Activated CD4-positive, alpha-beta T cell treated with anti-CD3 and anti-CD28 coated beads for 1 hour (primary cell): ENCODE measurements at places on chromosomes 12 and 14.

DNA sequence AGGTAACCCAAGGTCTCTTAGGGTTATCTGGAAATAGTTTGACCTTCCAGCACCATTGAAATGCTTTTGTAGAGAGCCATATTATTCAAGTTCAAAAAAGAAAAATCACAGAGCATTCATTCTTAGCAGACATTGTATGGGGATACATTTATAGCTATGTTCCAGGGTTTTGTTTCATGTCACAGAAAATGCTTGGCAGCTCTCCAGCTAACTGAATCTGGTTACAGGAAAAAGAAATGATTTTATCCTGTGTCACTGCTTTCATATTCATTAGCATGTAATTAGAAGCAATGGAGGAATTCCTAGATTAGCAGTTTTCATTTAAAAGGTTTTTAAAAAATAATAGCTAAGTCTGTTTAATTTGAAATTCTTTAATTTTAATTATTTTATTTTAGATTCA, 78.9 kb downstream of the SNAPC1 start:
- DNase-seq: no peak

- no peak for DNase-seq
Measured at GRCh38 chr14:74190927-74191575, 48.2 kb upstream of the VSX2 start.

DNA sequence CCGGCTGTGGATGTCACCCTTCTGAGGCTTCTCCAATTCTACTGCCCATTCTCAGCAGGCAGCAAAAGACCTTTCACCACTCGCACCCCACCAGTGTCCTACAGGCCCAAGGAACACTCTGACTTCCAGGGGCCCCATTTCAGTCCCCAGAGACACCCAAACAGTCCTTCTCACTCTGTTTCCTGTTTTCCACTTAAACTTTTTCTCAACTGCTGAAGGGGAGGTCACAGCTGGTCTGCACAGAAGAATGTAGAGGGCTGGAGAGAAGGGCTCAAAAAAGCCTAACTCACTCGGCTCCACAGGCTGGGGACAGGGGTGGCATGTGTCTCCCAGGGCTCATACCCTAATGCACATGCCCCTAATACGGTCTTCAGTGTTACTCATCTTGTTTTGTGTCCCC, 4.2 kb upstream of the DTX1 start:
- DNase-seq: no peak

DNA sequence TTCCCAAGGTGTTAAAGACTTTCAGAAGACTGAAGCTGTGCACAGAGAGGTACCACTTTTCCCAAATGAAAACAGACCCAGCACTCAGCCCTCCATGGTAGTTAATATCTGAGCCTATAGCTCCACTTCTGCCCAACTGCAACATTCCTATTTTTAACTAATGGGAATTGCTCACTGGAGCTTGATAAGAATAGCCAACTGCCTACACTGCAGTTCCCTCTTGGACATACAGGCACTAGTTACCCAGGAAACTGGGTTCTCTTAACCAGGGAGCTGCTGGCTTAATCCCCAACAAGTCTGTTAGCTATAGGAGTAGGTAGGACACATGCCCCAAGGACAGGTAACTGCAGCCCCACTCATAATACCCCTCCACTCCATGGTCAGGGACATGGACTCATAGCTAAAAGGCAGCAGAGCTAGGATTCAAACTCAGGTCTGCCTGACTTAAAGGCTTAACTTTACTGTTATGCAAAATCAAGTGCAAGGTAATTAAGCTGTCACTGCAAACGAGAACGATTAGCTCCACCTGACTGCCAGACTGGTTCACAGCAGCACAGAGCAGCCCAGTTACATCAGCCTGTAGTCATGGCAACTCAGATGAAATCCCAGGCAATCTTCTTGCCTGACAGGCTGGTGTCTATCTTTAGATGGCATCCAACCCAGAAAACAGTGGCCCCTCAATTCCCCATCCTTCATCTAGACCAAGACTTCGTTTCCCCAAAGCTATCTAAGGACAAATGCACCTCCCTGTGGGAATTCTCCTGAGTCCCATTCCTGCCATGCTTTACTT, 77.1 kb upstream of the ACTN1 start:
- no peak for DNase-seq

DNA sequence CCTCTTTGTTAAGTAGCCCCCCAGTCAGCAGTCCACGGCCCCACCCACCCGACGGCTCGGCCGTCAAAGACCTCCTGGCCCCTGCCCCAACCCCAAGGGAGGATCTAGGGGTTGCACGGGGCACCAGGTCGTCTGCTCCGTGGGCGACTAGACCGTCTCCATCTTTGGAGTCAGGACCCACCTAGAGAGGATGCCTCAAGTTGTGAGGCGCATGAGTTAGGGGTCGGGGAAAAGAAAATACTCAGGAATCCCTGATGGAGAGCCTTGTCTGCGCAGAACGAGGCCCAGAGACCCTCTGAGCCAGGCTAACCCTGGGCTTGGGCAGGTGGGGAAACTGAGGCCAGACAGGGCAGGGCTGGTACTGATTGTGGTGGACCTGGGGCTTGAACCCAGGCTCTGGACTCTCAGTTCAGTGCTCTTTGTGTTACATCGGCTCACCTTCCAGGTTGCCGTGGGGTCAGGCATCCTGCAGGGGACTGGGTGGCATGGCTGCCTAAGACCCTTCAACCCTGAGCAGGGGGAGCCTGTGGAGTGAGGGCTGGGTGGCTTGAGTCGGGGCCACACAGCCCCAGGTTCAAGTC, 839 bp downstream of the OTUB2 start:
- DNase-seq: no peak

- DNase-seq: no peak
Measured at GRCh38 chr14:103537175-103537990, 8.4 kb downstream of the TRMT61A start.

DNA sequence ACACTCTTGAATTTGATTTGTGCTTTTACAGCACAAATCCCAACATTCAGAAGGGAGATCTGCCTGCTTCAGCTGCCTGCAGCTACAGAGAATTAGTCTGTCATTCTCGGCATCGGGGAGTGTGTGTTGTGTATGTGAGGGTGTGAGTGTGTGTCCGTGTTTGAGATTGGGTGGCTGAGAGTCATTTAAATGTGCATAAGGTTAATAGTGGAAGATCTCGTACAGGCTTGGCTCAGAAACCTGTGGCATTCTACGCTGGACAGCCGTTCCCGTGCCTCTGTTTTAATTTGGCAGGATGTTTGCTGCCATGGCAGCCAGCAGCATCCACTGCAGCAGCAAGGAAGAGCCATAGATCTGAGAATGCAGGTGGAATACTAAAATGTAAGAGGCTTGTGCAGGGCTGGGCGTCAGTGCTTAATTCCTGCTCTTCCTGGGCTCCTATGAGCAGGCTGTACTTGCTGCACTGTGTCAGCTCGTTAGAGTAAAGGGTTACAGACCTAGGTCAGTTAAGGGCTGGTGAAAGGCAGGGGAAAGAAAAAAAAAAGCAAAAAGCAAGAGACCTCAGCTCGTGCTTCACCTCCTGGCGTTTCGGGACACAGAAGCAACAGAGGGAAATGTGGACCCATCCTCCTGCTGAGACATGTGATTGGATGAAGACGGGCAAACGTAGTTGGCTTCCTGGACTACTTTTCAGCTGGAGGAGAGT, 205.4 kb downstream of the NAV3 start:
- DNase-seq: no peak

DNA sequence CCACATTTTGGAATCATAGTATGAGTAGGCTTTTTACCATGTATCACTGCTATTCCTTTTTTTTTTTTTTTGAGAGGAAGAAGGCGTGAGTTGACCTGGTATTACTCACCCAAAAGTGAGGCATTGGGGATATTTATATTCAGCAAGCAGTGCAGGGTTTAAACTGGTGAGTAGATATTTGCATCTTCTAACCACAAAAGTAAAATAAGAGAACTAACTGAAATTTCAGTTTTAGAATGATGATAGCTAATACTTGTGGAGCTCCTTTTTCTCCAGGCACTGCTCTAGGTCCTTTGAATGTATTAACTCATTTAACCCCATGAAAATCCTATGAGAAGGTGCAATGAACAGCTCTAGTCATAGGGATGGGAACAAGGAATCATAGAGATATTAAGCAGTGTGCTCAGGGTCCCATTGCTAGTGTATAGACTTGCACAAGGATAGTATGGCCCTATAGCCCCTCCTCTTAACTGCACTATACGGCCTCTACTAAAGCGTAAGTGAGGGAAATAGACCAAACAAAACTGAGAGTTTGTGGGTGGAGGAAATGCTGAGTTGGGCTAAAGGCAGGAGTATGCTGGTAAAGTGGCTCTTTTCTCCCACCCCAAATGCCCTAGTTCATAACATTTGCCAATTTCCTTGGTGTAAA, 104.3 kb upstream of the MAX start:
- no peak for DNase-seq

- no peak for DNase-seq
Measured at GRCh38 chr12:116319233-116319897, 41.9 kb upstream of the MED13L start.

DNA sequence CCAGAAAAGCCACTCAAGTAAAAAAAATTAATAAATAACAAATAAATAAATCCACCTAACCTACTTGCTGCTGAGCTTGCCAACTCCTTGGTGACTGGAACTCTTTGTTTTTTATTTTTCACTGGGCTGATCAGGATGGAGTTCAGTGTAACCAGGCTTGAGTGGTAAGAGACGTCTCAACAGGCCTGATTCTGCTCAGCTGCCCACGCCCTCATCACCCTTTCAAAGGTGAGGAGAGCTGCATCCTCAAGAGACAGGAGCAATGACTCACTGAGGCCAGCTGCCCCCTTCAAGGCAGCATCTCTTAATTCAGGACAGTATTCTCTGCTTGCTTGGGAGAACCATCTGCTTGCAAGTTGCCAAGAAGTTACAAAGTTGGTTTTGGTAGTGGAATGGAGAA, 111.9 kb upstream of the CPM start:
- DNase-seq: no peak

GRCh38 chr12:111544032-111544431, 55.1 kb downstream of the ATXN2 start:
- no peak for DNase-seq

DNA sequence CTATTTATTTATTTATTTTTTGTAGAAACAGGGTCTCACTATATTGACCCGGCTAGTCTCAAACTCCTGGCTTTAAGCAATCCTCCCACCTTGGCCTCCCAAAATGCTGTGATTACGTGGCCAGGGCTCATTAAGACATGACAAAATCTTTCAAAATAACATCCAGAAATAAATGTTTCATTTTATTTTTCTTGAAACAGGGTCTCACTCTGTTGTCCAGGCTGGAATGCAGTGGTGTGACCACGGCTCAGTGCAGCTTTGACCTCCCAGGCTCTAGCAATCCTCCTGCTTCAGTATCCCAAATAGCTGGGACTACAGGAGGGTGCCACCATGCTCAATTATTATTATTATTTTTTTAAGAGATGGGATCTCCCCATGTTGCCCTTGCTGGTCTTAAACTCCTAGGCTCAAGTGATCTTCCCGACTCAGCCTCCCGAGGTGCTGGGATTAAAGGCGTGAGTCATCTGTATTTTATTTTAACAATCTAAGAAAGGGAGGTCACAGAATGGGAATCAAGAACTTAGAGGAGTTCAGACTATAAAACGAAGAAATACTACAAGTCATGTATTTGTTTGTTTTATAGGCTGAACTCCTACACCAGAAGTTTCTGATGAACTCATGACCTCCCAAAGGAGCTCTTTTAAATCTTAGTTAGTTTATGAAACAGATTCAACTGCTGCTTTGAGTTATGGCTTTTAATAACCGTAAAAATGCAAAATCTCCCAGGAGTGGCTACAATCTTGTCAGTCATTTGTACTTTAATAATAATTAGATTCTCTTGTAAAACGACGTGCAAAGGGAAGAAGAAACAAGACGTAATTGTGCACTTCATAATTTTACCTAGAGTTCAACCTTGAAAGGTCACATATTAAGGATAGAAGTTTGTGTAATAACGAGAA, 2.1 kb upstream of the TMEM263 start:
- DNase-seq: no peak

DNA sequence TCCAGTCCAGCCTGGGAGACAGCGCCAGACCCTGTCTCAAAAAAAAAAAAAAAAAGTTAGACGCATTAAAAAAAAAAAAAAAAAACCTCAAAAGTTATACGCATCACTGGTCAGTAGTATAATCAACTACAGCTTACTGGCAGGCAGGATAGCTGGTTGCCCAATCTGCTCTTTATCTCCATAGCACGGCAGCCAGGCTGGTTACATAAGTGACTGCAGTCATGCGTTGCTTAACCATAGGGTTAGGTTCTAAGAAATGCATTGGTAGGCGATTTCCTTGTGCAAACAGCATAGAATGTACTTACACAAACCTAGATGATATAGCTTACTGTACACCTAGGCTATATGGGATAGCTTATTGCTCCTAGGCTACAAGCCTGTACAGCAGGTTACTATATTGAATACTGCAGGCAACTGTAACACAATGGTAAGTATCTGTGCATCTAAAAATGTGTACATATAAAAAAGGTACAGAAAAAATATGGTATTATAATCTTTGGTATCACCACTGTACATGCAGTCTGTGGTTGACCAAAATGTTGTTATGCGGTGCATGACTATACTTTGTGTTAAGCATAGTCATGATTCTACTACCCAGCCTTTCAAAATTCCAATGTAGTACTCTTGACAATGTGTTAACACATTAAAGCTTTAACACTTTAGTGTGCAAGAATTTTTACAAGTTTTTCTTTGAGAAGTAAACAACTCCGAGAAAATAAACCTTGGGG, 8.1 kb downstream of the L2HGDH start:
- DNase-seq: no peak

DNA sequence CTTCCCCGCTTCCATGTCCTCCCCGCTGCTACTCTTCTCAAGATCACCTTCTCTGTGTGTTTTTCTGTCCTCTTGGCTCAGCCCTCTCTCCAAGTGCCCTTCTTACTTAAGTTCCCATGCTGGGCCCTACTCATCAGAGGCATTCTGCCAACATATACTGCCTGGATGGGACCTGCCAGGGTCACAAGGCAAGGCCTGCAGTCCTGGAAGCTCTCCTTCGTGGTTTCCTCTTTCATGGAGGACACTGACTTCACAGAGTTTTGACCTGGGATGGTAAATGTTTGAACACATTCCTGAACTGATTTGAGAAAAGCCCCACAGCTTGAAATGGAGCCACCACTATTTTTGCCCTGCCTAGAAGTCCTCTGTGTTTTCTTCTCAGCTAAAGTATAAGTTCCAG, 140.9 kb downstream of the TMEM30B start:
- no peak for DNase-seq

- no peak for DNase-seq
Measured at GRCh38 chr14:35669782-35670181, 135.8 kb downstream of the INSM2 start.

- DNase-seq: no peak
Measured at GRCh38 chr12:85422762-85423161, 142.7 kb downstream of the ALX1 start.

DNA sequence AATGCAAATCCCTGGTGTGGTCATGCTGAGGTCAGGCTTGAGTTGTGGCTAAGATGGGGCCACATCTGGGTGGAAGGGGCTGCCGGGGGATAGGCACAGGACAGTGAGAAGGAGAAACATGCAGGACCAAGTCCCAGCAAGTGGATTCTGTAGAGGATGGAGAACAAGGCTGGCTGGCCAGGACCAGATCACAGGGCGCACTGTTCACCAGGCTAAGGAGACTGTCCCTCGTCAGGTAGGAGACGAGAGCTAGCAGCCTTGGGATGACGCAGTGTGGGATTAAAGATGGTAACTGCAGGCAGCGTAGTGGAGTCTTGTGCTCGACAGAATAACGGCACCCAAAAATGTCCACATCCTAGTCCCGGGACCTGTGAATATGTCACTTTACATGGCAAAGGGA, 336.1 kb downstream of the BCL11B start:
- no peak for DNase-seq
